ENCODE measurements at places on chromosomes 12 and 14.

- no peak for DNase-seq
These were observed 311.4 kb downstream of the BCL11B start for GRCh38 chr14:98960617-98961013.

GRCh38 chr12:113050795-113051194, 5.7 kb upstream of the DTX1 start:
- DNase-seq = no peak

GRCh38 chr12:5977556-5977955, 32.5 kb upstream of the ANO2 start:
- DNase-seq = no peak

GRCh38 chr14:35285168-35286002, 6.8 kb upstream of the PSMA6 start:
- DNase-seq = no peak
